ENCODE measurements at places on chromosomes 5 and 9.

DNA sequence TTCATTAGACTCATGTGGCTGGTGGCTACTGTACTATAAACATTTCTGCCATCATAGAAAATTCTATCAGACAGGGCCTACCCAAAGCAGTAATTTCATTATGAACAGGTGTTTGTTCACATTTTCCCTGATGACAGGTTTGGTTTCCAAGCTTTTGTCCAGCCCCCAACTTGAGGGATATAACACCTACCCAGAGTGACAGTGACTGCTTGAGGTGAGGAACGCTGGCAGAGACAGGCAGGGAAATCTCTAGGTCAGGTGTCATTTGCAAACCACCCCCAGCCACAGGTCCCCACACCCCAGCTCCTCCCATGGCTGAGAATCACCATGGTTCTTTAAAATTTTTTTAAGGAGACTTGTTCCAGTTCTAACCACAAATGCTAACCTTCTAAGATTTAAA is 25.5 kb downstream of the GOLM1 start:
- no peak for DNase-seq

- DNase-seq, result no peak
These were observed 10.6 kb upstream of the GRIN1 start for GRCh38 chr9:137128158-137128861.

DNA sequence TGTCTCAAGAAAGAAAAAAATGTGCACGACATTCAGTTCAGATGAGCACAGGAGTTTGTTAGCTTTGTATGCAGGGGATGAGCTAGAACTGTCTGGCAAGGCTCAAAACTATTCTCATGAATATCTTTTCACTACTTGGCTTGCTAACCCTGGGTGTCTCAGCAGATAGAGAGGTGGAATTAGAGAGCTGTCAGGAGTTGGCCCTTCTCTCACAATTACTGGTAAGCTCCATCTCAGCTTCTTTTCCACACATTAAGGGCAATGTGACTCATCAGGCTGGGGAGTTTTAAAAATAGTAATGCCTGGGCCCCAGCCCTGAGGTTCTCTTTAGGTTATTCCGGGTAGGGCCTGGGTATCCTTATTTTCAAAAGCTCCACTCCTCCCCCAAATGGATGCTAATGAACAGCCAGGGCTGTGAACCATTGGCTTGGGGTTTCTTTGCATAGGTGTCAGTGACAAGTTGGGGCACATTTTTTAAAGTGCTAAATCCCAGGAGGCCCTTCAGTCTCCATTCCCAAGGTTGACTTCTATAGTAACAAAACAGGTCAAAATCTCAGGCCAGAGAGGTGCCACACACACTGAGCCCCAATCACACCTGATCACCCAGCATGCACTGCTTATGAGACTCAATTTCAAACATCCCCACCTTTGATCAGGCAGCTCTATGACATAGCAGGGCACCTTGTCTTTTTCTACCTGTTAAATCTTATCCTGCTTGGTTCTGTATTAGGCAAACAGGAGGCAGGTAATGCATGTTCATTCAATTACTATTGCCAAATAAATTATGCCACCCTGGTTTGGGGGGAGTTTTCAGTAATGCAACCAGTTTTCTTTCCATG is 239.7 kb upstream of the DAP start:
- DNase-seq, result no peak

DNA sequence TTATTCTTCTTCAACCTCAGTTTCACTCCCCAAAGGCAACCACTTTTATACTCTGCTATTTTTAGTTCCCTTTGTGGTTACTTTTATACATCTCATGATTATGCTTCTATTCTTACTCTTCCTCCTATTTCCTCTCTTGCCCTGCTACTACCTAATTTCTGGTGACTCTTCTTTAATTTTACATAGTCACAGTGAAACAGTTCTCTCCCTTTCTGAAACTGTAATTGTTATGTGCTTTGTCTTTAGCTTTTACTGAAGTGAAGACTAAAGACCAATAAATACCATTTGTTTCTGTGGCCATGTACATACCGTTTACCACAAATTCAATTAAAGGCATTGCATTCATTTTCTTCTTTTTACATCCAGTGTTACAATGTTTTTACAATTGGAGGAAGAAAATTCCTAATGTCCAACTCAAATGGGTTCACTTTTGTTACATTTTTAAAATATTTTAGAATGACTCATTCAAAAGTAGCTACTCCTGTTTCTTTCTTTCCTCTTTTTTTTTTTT is 410.6 kb downstream of the PSAT1 start:
- peak; percentile 51 for DNase-seq

DNA sequence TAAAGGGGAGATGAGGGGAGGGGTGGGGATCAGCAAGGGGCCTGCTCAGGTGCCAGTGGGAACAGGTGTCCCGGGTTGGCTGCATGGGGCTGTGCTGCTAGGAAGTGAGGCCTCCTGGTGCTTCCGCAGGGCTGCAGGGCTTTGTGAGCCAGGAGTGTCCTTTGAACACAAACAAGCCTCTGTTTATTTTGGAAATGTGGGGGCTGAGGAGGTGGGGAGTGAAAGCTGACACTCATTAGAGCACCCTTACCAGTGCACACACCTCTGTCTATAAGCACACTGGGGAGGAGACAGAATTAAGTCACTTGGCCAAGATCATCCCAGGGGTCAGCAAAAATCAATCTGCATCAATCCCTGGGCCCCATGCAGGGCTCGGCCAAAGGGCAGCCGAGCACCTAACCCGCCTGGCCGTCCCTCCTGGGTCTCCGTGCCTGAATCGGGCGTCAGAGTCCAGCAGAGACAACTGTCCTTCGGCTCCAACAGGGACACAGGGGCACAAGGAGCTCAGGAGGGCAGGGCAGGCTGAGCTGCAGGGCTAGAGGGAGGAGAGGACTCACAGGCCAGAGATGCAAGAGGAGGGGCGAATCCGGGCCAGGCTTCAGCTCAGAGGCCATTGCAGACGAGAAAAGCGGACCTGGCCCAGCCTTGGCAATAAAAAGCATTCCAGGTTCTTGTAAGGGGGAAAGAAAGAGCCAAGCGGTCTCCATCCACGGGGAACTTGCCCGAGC is 99.8 kb downstream of the VAV2 start:
- DNase-seq, result no peak

GRCh38 chr5:155103146-155103545 is 89.6 kb downstream of the KIF4B start:
- DNase-seq, result peak; percentile 25

DNA sequence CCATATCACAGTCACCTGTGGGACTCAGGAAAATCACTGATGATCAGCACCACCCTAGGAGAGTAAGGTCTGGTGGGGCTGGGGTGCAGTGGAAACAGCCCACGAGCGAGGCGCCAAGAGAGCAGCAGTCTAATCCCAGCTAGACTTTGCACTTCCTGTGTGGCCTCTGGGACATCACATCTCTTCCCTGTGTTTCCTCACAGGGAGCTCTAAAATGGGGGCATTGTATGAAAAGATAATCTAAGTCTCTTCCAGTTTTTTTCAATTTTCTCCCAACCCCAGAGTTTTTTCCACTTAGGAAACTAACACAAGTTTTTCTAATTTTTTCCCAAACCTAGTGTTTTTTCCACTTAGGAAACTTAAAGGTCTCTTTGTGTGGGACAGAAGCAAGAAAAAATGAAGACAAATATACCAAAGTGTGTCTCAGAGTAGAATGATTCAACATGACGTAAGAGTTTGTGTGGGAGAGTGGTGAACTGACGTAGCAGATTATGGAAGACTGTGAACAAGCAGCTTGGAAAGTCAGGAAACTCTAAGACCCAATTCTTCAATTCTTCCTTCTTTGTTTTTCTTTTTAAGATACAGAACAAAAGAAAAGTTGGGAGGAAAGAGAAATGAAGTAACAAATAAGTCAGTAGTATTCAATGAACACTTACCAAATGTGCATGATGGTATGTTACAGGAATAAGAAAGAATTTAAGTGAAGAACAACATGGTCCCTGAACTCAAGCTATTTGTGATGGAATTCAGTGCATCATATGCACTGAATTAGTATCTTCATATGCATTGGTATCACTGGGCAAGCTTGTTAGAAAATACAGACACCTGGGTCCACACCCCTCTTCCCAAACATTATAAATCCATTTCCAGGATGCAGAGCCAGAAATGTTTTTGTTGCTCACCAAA is 51.3 kb downstream of the LHFPL2 start:
- DNase-seq, result no peak

GRCh38 chr5:107565791-107566767 is 104.7 kb downstream of the EFNA5 start:
- no peak for DNase-seq

DNA sequence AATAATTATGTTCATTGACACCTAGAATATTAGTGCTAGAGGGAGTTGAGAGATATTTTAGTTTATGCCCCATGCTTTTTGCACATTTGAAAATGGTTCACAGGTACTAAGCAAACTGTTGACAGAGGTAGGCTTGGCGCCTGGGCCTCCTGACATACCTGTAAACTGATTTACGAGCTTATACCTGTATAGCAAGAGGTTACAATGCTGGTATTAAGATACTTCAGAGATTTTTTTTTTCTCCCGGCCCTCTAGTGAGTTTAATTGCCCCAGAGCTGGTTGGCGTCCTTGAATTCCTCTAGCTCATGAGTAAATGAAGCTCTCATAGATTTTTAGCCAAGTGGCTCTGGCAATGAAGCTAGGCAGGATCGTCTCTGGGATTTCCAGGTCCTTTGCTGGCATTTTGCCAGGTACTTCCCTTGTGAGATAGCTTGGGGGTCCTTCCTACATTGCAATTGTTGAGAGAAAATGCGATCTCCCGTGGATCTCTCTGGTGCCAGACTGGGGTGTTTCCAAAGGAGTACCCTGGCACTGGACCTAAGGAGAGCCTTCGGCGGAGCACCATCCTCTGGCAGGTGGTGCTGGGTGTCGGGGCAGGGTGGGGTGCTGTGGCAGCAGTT is 9.0 kb downstream of the SLC36A1 start:
- DNase-seq, result no peak

DNA sequence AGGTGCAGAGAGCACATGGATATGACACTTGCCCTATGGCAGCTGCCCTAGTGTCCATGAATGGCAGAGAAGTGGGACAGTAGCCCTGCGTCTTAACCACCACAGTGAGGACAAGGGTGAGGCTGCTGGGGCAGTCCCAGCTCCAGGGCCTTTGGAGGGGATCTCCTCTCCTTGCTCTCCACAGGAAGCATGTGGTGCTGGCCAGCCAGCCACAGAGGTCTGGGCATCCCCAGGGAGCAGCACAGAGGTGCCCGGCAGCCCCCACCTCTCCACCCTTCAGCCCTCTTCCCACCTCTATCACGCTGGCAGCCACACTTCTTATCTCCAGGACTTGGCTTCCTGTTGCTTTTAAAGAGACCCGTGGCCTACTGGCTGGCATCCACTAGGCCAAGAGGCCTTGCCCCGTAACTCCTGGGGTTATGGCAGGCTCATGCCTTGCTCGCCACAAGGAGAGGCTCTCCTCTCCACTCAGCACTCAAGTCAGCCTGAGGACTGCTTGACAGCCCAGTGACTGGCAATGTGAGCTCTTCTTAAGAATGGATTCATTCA is 21.9 kb downstream of the CSF2 start:
- DNase-seq, result no peak

GRCh38 chr5:171525085-171525484 is 105.6 kb downstream of the FGF18 start:
- DNase-seq, result no peak

DNA sequence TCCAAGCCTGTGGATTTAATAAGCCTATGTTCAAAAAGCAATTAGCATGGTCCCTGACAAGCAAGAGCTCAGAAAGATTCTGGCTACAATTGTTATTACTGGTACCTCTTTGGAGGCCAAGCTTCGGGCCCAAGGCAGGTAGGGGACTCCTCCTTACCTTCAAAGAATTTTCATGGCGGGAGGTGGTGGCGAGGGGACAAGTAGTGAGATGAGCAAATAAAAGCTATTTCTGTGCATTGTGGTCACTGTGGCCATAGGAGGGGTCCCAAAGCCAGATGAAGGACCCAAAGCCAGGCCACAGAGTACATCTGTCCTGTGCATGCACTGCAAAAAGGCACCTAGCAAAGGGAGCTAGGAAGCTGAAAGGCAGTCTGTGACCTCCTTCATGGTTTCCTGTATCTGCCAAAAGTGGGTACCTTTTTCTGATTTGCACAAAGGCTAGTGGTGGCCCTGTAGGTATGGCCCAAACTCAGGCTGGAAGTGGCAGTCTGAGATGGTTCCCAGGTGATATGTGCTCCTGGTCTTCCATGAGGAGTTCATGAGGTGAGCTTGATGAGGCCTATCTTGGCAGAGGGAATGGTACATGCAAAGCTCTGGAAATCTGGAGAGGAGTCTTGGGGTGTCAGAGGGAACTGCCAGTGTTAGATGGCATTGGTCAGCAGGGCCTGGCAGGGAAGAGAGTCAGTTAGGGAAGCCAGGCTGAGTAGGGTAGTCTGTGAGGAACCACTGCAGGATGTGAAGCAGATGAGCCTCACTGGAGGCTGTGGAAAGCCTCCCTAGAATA is 3.3 kb upstream of the CXXC5 start:
- no peak for DNase-seq

DNA sequence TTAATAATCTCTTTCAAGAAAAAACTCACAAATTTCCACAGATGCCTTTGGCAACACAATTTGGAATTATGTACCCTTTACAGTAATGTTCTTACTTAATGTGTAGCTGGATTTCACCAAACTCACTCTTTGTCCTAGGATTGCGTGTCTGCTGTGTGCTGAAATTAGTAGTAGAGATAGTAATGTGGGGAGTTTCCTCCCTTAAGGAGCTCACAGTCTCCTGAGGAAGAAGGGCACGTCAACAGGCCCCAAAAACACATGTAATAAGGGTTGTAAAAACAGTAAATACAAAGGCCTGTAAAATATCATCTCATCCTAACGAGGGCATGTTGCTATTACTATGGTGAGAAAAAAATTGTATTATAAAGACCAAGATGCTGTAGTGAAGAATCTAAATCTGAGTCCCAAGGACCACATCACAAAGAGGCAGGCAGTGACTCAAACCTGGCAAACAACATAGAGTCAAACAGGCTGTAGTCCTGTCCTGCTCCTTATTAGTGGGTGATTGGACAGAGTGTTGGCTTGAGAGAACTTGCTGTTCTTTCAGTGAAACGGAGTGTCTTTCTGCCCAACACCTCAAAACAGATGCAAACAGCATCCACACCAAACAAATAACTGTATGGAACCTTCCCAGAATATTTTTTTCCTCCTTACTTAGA is 83.2 kb upstream of the PAPPA start:
- no peak for DNase-seq

DNA sequence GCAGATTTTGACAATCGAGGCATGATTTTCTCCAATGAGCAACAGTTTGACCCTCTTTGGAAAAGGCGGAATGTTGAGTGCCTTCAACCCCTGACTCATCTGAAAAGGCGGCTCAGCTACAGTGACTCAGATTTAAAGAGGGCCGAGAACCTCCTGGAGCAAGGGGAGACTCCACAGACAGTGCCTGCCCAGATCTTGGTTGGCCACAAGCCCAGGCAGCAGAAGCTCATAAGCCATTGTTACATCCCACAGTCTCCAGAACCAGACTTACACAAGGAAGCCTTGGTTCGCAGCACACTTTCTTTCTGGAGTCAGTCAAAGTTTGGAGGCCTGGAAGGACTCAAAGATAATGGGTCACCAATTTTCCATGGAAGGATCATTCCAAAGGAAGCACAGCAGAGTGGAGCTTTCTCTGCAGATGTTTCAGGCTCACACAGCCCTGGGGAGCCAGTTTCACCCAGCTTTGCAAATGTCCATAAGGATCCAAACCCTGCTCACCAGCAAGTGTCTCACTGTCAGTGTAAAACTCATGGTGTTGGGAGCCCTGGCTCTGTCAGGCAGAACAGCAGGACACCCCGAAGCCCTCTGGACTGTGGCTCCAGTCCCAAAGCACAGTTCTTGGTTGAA is 13.6 kb downstream of the PTPDC1 start:
- DNase-seq, result peak; percentile 90

GRCh38 chr9:15211815-15212495 is 95.1 kb downstream of the TTC39B start:
- DNase-seq, result no peak

Measured in GM03348 (cell line).